ENCODE measurements at places on chromosomes 12 and 14.

DNA sequence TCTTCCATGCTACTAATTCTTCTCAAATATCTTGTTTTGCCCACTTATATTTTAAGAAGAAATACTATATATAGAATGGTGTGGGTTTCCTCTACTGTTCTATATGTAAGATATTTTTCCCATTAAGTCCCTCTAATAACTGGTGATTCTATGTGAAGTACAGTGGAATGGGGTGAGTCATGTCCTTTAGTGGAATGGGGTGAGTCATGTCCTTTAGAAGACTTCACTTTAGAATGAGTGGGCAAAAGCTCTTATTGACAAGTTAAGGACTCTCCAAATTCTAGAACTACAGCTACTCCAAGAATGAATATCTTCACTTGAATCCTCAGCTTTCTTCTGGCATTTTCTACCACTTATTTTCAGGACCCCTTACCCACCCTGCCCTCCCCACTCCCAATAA, 349.9 kb downstream of the ETNK1 start:
- DNase-seq = no peak

- DNase-seq = no peak
Measured at GRCh38 chr12:132834181-132834711, 5.6 kb upstream of the GOLGA3 start.

DNA sequence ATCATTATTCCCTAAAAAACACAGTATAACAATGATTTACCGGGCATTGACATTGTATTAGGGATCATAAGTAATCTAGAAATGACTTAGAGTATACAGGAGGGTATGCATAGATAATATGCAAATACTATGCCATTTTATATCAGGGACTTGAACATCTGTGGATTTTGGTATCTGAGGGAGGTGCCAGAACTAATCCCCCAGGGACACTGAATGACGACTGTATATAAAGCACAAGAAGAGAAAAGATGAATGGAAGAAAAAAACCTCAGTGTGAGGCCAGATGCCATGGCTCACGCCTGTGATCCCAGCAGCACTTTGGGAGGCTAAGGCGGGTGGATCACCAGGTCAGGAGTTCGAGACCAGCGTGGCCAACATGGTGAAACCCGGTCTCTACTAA, 25.5 kb upstream of the COX6A1 start:
- no peak for DNase-seq

DNA sequence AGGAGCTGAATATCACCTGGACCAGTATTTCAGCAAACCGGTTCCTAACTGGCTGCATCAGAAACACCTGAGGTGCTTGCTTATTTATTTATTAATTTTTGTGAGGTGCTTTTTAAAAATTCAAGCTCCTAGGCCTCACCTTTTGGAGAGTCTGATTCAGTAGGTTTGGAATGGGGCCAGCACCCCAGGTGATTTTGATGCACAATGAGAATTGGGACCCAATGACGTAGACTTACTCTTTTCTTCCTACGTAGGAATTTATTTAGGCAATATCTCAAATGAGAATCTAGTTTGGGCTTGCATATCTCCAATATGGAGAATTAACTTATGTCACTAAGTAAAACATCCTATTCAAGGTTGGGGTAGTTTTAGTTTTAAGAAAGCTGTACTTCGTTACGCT, 7.3 kb downstream of the YEATS4 start:
- no peak for DNase-seq

- no peak for DNase-seq
Measured at GRCh38 chr12:47067771-47068431, 11.5 kb upstream of the PCED1B start.

DNA sequence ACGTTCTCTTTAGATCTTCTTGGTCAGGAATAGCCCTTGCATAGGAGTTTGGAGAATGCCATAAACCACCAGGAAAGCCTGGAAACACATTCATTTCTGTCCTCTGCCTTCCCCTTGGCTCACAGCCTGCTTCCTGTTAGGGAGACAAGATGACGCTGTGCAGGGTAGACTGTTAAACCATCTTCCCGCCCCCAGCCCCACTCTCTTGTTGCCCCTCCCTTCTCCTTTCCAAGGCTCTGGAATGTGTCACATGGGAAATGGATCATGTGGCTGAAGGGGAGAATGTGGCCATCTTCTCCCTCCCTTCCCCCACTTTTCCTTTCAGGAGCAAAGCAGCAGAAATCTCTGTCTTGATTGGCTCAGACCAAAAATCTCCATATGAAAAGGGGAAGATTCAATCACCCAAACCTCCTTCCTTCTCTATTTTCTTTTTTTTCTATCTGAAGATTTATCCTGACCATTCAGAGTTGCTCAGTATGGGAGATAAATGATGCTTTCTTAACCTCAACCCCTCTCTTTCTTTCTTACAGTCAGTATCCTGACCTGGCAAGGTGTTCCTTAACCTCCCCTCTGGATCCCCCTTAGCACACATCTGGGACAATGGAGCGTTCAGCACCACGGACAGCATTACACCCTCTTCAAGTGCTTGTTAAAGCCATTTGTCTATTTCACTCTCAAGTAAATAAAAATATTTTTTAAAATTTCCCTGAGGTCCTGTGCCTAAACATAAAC, 11.4 kb downstream of the GPR19 start:
- no peak for DNase-seq

DNA sequence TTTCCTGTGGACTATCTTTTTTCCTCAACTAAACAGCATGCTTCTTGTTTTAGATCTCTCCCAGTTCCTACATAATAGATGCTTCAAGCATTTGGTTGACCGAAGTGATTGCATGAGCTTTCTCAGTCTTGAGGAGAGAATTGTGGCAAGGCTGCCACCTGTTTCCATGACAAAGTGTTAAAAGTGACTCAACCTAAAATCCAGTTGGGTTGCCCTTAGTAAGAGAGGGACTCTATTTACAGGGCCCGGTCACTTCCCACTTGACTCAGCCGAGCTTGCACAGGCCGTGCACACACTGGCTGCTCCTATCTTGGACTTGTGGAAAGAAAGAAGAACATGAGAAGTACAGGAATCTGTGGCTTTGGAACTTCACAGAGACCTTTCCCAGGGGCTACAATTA, 2.1 kb upstream of the B4GALNT3 start:
- no peak for DNase-seq

GRCh38 chr12:619346-619745, 43.9 kb downstream of the NINJ2 start:
- DNase-seq = no peak

DNA sequence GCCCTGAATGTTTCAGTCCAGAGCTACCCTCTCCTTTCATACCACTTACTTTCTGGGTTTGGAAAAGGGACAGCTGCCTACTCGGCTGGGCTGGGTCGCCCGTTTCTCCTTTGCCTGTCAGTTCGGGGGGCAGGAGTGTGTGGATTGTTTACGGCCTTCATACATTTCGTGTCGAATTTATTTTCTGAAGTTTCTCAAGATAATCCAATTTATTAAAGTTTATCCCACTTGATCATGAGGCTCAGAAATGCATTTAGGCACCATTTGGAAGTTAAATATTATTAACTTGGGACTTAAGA, 608 bp downstream of the ZNF410 start:
- DNase-seq = no peak

- DNase-seq = no peak
Measured at GRCh38 chr14:31278883-31279282, 71.3 kb upstream of the HECTD1 start.

- no peak for DNase-seq
Measured at GRCh38 chr12:11461433-11461832, 66.1 kb upstream of the PRB2 start.

- DNase-seq = no peak
Measured at GRCh38 chr12:28883406-28883997, 265.6 kb upstream of the FAR2 start.

- DNase-seq = no peak
Measured at GRCh38 chr12:32196250-32197198, 89.9 kb downstream of the BICD1 start.

- DNase-seq = no peak
Measured at GRCh38 chr12:59736359-59736758, 140.5 kb downstream of the SLC16A7 start.

DNA sequence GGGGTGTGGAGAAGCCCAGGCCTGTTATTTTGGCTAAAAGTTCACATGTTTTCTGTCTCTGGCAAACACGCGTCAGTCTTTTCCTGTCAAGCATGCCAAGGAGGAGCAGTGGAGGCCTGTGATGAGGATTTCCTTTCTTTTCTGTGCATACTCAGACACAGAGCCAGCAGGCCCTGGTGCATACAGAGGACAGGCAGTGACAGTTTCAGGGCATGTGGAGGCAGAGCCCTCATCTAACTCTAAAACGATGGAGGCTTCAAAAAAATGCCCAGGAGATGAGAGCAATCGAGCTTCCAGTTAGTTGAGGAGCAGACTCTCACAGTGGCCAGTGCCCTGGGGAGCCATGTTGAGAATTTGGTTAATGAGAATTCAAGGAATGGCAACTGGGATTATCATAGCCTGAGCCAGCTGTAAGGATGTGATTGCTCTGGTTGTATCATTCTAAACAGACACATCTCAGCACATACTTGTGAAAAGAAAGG, 66.5 kb downstream of the TRAFD1 start:
- DNase-seq = no peak

DNA sequence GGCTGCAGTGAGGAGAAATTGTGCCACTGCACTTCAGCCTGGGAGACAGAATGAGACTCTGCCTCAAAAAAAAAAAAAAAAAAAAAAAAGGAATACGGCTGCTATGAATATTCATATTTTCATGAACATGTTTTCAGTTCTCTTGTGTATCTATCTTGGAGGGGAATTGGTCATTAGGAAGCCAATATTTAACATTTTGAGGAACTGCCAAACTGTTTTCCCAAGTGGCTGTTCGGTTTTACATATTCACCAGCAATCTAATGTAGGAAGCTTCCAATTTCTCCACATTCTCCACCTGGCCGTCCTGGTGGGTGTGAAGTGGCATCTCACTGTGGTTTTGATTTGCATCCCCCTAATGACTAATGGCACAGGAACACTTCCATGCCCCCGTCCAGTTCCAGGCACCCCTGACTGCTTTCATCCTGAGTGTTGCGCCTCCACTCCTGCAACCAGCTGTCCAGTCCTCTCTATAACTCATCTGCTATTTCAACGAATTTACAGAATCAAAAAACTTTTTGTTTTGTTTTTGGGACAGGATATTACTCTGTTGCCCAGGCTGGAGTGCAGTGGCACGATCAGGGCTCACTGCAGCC, 5.7 kb downstream of the STXBP6 start:
- no peak for DNase-seq
